NCI-H1694 treated with DMSO at 0.1 percent for 48 hours (cell line): ENCODE measurements at places on chromosomes 1 and 21.
A peak's percentile ranks its signal among the peaks of the same experiment; 100 is the strongest.

GRCh38 chr21:38806942-38807284 lies 1.2 kb downstream of the ETS2 start:
- DNase-seq, result no peak

DNA sequence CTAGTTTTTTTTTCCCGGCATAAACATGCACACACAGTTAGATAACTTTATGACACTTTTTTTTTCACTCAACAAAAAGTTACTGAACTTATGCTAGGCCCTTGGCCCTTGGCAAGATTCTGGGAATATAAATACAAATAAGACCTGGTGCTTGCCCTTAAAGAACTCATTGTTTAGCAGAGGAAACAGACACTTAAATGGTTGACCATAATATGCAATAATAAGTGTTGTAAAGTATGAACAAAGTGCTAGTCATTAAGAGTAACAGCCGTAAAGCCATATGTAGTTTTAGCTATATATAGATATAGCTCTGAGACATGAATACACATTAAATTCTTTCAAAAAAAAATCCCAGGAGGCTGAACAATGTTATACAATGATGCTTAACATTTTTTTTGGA lies 198.3 kb downstream of the CYYR1 start:
- no peak for DNase-seq

GRCh38 chr1:146039844-146040194 lies 18.3 kb upstream of the HJV start:
- DNase-seq, result no peak

GRCh38 chr1:224901087-224901810 lies 28.2 kb upstream of the DNAH14 start:
- DNase-seq, result no peak

DNA sequence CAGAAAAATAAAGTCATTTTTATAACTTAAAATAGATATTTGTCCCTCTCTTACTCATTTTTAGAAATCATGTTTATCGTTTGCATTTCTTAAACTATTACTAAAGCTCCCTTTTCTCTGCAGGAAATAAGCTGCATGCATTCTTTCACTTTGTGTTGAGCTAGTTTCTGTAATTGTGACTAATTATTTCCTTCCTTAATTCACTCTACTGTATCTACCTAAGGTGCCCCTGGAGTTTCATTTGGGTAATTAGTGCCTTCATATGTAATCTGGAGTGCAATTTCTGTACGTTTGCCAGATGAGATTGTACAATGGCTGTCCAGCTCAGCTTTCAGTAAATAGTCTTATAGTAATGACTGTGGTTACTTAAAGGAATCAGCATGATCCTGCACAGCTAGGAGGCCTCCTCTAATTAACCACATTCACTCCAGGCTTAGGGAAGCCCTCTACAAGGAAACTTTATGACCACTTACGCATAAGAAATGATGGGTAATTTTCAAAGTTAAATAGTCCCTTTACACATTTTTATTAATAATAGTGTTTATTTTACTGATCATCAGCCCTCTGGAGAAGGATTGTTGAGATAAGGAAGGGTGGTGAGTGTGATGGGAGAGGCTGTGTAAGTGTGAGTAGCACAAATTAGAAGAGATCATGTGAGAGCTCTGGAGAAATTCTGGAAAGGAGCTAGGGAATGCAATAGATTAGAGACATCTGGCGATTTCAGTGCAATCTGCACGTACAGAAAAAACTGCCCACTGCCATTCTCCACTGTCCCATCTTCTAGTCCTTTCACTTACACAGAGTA lies 86.8 kb downstream of the LRRC8C start:
- DNase-seq, result peak; percentile 9
